ENCODE measurements at places on chromosomes 7 and 10.

DNA sequence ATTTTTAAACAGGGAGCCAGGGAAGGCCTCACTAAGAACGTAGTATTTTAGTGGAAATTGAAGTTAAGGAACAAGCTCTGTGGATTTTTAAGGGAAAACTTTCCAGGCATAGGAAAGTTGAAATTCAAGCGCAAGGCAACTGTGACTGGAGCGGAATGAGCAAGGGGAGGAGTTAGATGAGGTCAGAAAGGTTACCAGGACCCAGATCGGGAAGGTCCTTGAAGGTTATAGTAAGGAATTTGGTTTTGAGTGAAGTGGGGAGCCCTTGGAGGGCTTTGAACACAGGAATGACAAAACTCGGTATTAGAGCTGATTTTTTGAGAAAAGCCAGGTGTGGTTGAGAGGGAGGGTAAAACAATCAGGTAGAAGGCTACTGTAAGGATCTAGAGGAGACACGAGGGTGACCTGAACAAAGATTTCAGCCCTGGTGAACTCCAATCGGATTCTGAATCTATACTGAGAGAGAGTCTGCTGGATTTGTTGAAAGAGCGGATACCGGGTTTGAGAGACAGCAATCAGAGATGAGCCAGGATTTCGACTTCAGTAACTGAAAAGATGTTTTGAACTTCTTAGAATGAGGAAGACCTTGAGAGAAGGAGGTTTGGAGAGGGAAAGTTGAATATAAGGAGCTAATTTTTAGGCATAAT is 1013.9 kb downstream of the NRG3 start:
- no peak for DNase-seq

DNA sequence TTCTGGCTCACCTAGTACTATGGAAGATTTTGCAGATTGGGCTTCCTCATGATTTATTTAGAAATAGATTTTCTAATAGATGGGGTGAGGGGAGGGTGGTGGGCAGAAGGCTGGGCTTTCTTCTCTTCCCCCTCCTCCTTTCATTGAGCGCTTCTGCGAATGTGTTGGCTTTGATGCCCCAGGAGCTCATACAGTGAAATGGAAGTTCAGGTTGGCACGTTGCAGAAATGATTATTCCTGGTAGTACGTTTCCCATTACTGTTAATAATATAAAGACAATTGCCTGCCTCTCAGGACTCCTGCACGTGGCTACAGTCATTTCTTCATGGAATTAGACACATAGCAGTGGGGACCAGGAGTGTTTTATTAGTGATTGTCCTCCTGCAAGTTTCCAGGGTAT is 39.8 kb downstream of the TCF7L2 start:
- no peak for DNase-seq

GRCh38 chr10:83801983-83802382 is 337.3 kb upstream of the GHITM start:
- no peak for DNase-seq

DNA sequence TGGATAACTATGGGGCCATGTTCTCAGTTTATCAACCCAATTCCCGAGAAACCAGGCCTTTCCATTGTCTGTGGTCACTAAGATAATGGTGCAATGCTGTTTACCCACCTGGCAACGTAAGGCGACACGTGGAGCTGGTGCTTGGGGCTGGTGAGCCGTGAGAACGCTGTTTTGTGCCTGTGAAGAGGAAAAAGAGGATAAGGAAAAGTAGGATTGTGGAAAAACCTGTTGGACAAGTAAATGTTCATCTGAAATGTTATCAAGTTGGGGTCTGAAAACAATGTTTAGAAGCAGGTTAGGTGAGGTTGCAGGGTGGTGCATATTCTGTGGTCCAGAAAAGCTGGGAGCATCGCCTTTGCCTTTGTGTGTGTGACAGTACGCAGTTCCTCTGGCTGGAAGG is 88.5 kb downstream of the PPP1R17 start:
- no peak for DNase-seq

DNA sequence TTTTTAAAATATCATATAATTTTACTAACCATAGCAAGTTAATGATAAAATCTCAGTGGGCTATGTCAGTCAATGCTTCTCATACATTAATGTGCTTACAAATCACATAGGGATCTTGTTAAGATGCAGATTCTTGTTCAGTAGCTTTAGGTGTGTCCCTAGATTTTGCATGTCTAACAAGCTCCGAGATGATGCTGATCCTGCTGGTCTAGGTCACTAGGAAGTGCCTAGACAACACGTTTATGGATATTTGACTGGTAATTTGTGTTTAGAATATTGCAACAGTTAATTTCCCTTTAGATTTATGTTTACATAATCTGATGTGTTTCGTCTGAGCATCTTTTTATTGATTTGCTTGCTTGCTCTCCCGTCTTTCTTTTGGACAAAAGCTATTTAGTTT is 12.7 kb downstream of the AHR start:
- DNase-seq, result no peak

DNA sequence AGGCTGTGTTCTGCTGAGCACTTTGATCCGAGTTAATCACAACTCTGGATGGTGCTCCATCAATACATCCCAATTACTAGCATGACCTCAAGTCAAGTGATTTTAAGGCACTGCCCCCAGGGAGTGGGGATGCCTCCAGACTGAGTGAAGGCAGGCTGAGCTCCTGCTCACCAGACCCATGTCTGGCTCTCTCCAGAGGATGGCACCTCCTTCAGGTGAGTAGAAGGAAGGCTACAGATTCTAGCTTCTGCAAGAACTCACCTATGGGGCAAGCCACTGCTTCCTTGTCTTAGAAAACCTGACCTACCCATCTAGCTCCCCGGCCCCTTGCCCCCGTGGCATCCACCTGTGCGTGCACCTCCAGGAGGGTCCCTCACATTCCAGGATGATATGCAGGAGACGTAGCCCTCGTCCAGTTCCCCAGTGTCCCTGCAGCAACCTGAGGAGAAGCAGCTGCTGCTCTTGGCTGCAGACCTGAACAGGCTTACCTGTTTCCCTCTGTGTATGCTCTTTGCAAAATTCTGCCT is 390.3 kb downstream of the GRID1 start:
- no peak for DNase-seq

GRCh38 chr7:88311675-88312036 is 5.0 kb upstream of the STEAP4 start:
- no peak for DNase-seq

DNA sequence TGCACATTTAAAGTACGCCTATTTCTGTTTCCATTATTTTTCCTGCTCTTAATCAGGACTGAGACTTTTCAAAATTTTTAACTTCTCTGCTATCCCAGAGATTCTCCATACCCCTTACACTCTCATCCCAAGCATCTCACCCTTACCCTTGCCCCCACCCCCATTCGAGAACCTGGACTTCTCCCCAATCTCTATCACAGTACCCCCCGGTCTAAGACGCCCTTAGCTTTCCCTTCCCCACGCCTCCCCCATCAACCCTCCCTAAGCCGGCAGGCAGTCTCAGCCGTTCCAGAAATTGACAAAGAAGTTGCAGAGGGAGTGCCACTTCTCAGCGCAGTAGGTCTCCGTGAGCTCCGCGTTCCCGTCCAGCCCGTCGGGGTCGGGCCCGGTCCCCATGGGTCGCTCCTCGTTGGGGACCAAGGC is 1.4 kb downstream of the FGFBP3 start:
- DNase-seq, result no peak

GRCh38 chr10:120944586-120945125 is 93.5 kb downstream of the WDR11 start:
- DNase-seq, result no peak

GRCh38 chr7:484356-485101 is 35.1 kb downstream of the PDGFA start:
- DNase-seq, result no peak
